ENCODE measurements at places on chromosomes 4 and X.

DNA sequence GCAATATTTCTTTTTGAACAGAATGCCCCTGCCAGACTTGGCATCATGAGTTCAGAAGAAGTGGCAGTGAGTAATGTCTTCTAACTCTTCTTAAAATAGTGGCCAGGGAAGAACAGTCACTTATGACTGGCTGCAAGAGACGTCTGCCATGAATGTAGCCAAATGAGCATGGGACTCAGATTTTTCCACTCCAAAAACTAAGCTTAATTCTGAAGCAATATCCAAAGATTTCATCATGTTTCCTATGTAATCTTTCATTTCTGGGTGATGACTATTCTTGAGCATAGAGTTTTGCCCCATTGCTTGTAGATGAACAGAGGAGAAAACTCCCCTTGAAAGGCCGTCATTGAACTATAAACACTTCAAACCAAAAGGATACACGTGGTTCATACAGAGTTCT is 11.8 kb downstream of the AMBN start:
- H3K27ac ChIP-seq: no peak overlapping the region
- H3K4me3 ChIP-seq: no peak overlapping the region
- no peaks in the 10 kb centered on the region for H3K4me1 ChIP-seq
- no peaks in the 10 kb centered on the region for H3K36me3 ChIP-seq
- H3K27me3 ChIP-seq: no peaks in the 10 kb centered on the region

DNA sequence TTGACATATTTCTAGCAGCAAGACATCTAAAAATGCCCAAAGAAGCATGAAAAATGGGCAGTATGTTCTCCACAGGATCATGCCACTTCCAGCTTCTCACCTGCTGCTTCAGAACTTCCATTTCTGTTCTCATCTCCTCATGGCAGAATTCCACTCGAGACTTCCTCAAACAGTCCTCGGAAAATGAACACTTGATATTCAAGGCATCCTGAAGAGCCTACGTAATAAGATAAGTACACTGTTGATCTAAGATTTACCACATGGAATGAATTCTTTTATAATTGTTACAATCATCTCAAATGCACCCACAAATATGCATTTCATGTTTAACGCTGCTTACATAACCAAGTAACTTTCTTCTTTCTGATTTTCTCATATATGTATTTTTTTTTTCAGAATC is 14.1 kb downstream of the TNIP3 start:
- no peak overlapping the region for H3K27ac ChIP-seq
- no peaks in the 10 kb centered on the region for H3K36me3 ChIP-seq
- DNase-seq: no peak
- peaks cover 1% of the 10 kb centered on the region for H3K27me3 ChIP-seq
- H3K4me1 ChIP-seq: peaks cover 8% of the 10 kb centered on the region
- H3K4me3 ChIP-seq: no peak overlapping the region

DNA sequence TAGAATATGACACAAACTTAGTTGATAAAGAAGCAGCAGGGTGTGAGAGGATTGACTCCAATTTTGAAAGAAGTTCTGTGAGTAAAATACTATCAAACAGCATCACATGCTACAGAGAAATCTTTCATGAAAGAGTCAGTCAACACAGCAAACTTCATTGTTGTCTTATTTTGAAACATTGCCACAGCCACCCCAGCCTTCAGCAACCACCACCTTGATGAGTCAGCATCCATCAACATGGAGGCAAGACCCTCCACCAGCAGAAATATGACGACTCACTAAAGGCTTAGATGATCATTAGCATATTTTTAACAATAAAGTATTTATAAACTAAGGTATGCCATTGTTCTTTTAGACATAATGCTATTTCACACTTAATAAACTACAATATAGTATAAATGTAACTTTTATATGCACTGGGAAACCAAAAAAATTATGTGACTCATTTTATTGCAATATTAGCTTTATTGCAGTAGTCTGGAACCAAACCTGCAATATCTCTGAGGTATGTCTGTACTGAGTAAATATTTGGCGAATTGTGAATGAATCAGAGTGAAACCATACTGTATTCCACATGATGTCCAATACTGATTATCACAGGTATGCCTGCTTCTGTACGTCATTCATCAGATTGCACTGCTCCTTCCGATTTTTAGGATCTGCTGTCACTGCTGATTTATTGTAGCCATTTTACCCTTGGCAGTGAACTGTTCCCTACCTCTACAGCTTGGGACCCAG is 11.6 kb downstream of the FRMPD4 start:
- no peak overlapping the region for H3K27ac ChIP-seq
- H3K27me3 ChIP-seq: no peaks in the 10 kb centered on the region
- DNase-seq: no peak
- no peaks in the 10 kb centered on the region for H3K4me1 ChIP-seq

- no peak overlapping the region for H3K4me3 ChIP-seq
- no peaks in the 10 kb centered on the region for H3K36me3 ChIP-seq
- DNase-seq: no peak
- no peaks in the 10 kb centered on the region for H3K27me3 ChIP-seq
- no peaks in the 10 kb centered on the region for H3K4me1 ChIP-seq
These were observed 50.0 kb downstream of the CYTL1 start for GRCh38 chr4:4969298-4969697.
